ENCODE measurements at places on chromosomes 7 and 10.
A peak's percentile ranks its signal among the peaks of the same experiment; 100 is the strongest.

GRCh38 chr7:128918016-128918665 is 7.6 kb upstream of the KCP start:
- DNase-seq = no peak

- no peak for DNase-seq
Observed at GRCh38 chr7:151491859-151492258, 27.8 kb downstream of the RHEB start.

- no peak for DNase-seq
Observed at GRCh38 chr7:155203059-155203881, 94.4 kb upstream of the INSIG1 start.

DNA sequence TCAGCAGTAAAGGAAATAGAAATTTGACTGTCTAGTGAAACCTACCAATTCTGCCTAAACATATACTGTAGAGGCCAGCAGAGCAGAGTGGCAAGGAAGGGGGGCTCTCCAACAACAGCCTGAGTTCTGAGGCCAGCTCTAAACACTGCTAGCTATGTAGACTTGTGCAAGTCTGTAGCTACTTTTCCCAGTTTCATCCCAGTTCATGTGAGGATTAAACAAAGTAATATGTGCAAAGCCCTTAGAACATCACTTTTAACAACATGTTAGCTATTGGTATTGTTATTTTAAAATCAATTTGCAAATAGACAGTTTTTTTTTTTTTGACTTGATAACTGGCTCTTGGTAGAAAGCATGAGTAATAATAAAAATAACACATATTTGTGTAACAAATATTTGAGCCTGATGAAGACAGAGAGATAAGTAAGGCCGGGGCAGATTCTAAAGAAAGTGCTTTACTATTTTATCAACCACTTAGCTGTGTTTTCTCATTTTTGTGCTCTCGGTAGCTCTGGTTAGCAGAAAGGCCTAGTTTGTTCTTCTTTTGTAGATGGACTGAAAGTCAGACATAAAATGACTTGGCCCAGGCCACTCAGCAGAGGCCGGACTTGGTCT is 9.3 kb downstream of the CHST12 start:
- DNase-seq = no peak

DNA sequence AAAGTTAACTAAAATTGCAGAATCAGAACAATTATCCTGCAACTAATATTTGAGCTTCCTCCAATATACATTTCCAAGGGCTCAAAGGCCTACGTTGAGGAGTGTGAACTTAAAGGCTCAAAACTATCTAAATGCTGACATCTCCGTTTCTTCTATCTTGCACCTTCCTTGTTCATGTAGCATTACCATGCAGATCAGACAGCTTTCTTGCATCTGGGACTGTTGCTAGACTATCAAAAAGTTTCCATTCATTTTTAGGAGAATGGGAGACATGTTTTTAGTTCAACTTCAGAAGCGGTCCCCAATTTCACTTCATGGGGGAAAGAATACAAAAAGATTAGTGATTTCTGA is 2.9 kb downstream of the ANKRD1 start:
- DNase-seq = no peak

GRCh38 chr10:77619964-77620703 is 17.5 kb downstream of the KCNMA1 start:
- no peak for DNase-seq

DNA sequence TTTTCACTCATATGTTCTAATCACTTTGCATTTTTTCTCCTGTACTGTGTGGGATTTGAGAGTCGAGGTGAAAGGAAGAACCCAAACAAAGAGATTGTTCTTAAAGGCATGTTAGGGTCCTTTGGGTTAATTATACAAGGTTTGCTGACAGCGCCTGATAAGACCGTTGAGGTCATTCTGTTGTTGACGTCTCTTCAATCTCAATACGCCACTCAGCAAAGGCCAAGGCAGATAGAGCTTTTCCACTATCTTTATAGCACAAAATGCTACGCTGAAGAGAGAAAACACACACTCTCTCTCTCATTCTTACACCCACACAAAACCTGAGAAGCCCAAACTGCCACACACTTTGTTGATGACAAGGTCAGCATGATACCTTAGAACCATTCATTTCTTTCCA is 228.7 kb downstream of the CNTNAP2 start:
- no peak for DNase-seq

DNA sequence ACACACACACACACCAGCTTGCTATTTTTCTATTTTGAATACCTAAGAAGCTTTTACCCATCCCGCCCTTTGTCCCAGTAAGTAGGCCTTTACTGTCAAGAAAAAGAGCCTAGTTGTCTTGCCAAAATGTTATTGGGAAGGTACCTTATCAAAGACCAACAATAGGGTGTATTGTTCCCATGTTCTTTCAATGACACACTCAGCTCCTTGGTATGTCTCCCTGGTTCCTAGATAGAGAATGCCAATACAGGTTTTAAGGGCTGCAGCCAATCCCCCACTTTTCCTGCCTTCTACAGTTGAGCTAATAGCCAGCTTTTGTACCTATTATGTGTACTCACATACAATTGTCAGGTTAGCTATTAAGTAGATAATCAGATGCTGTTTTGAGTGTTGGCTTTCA is 92.0 kb upstream of the LRRTM3 start:
- no peak for DNase-seq

- DNase-seq = no peak
Observed at GRCh38 chr7:80815733-80816132, 103.1 kb downstream of the SEMA3C start.

GRCh38 chr7:77316219-77316978 is 99.8 kb downstream of the GSAP start:
- DNase-seq = no peak

DNA sequence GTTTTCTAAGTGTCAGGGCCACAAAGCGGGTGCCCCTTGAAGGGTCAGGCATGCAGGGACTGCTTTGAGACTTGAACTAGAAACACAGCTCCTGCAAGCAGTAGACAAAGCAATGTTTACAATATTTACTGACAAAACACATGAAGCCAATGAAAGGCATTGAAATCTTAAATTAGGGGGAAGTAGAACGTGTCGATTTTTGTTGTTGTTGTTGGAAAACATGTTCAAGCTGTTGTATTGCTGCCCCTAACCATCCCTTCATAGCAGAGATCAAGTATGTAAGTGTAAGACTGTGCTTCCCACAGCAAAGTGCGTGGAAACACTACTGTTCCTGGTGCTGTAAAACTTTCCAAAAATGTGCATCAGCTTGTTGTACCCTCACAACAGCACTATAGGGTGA is 131.6 kb upstream of the MGMT start:
- DNase-seq = no peak

- no peak for DNase-seq
Observed at GRCh38 chr7:27834179-27834921, 94.4 kb downstream of the TAX1BP1 start.

- DNase-seq = no peak
Observed at GRCh38 chr10:86046845-86047460, 319.6 kb downstream of the GRID1 start.

- no peak for DNase-seq
Observed at GRCh38 chr10:18021725-18022480, 70.2 kb downstream of the SLC39A12 start.

- no peak for DNase-seq
Observed at GRCh38 chr10:53839440-53840039, 961.5 kb downstream of the PCDH15 start.

- no peak for DNase-seq
Observed at GRCh38 chr7:125118444-125118843, 188.8 kb upstream of the POT1 start.

DNA sequence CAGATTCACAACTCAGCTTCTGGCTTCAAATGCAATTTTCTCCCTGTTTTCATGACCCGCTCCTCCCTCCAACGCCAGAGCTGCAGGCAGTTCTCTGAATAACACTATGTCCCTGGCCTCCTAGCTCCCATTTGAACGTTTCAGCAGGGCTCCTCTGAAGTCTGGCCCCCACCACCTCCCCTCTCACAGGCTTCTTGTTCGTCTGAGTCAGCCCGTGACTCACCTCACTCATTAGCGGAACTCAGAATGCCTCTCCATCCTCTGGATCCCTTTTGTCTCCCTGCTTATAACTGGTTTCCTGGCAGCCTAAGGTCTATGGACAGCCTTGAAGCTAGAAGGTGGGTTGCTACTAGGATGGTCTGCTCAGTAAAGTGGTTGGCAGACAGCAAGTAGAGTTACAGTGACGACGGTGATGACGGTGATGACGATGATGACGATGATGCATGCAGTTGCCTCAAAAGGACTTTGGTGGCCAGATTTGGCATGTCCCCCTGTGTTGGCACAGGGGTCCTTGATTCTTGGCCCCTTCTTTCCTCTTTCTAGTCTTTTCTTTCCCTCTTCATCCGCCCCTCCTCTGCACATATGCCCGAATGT is 83.3 kb upstream of the MKLN1 start:
- DNase-seq = no peak

GRCh38 chr7:158139499-158139898 is 448.1 kb downstream of the PTPRN2 start:
- DNase-seq = no peak

GRCh38 chr10:33655921-33656320 is 321.5 kb upstream of the NRP1 start:
- no peak for DNase-seq

DNA sequence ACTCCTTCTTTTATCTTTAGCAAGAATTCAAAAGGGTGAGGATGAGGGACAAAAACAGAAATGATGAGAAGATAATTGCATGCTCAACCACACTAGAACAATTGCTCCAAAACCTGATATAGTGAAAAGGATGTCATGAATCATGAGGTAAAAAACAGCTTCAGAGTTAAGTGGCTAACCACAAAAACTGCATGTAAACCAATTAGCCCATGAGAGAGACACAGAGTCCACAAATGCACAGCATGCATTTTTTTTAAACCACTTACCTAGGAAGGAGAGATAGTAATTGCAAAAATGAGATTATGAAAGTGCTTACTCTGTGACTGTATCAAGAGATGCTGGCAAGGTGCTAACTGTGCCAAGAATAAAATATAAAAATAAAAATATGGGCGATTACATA is 132.9 kb downstream of the MBL2 start:
- DNase-seq = no peak

- no peak for DNase-seq
Observed at GRCh38 chr10:43868952-43869351, 220.3 kb upstream of the ZNF32 start.

DNA sequence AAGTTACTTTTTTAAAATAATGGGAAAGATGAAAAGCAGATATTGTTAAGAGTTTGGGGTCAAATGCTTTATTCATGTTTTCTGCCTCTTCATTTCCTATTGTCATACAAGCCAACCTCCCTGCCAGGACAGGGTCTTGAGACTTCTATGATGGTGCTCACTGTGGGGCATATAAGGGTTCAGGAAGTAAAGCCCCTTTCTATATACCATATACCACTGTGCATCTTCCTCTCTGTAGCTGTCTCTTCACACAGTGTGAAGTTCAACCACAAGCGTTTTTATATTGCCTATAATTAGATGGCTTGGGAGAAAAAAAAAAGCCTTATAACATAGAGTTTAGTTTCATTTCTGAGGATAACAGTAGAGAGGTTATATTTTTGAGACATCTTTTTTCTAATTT is 389.8 kb upstream of the SORCS1 start:
- no peak for DNase-seq

DNA sequence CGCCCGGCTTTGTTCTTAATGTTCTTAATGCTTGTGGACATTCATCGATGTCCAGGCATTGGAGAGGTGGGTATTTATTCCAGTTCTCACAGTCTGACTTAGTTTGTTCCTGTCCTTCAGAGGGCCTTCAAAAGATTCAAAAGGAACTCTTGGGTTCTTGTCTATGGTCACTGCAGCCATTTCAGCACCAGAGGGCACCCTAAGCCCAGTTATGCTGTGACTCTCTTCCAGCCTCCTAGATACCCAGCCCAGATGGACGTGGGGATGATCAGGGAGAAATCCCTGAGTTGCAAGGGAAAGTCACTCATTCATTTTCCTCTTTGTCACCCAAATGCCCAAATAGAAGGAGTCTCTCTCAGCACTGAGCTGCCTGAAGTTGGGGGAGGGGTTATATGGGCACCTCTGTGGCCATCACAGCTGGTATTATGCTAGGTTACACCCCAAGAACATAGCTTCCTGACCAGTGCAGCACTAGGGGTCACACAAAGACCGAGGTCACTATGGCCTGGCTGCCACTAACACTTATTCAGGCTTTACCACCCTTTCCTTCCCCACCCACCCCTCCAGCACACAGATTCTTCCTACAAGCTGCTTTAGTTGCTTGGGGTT is 26.5 kb upstream of the CCDC126 start:
- DNase-seq = peak; percentile 30

GRCh38 chr10:96138102-96138501 is 8.0 kb downstream of the ZNF518A start:
- DNase-seq = no peak

DNA sequence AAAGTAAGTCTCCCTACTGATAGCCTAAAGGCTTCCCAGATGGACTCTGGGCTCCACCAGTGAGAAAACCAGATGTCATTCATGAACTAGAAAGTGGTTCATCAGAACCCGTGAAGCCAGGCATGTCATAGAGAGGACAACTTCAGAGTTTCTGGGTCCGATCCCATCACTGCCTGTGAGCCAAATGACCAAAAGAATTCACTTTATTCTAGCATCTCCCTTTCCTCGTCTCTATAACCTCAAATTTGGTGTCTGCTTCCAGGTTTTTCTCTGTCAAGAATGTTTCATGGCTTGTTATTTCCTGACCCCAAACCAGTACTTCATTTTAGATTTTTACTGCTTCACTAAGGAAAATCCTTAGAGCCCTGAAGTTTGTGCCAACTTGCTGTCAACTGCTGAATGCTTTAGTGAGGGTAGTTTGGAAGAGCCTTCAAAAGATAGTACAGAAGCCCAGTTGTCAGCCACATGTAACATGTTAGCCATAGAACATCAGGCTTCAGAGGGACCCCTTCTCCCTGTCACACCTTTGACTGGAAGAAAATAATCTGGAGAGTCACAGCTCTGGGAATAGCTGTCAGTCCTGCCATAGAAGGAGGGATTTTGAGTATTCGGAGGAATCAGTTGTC is 34.0 kb downstream of the ITGB8 start:
- no peak for DNase-seq

GRCh38 chr10:126565441-126565840 is 105.1 kb downstream of the C10orf90 start:
- no peak for DNase-seq

DNA sequence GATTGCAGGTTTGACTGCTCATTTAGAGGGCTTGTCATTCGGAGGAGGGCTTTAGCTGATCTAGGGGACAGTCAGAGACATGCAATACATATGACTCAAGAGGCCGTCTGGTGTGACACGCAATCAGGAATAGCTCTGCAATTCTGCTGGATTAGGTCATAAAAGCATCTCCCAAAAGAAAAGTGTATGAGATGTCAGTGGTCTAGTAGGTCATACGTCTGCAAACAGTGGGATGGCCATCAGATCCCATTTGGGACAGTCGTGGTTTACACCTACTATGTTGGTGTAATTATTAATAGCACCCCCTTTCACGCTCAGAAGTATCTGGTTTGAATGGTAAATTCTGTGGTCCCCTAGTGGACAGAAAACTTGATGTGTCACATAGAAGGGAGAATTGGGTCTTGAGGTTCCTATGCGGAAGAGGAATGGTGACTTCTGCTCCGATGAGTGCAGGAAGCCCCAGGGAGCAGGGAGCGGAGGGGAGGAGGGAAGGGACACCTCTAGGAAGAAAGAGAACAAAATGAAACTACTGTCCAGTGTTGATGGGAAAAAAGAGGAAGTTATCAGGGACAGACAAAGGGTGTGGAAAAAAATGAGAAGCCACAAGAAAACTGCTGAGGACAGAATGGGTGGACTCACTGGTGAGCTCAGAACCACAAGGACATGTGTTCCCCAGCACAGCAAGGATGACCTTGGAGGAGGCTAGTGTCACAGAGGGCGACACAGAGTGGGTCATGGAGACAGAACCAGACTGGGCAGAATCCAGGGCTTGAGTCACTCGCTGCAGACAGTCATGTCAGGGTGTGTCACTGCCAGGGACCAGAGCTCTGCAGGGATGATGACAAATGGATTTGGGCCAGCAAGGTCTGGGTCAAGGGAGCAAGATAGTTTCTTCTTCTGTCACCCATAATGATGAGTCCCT is 59.9 kb downstream of the MAP3K8 start:
- no peak for DNase-seq
